D341Med (cell line): ENCODE measurements at places on chromosomes 7 and 10.

DNA sequence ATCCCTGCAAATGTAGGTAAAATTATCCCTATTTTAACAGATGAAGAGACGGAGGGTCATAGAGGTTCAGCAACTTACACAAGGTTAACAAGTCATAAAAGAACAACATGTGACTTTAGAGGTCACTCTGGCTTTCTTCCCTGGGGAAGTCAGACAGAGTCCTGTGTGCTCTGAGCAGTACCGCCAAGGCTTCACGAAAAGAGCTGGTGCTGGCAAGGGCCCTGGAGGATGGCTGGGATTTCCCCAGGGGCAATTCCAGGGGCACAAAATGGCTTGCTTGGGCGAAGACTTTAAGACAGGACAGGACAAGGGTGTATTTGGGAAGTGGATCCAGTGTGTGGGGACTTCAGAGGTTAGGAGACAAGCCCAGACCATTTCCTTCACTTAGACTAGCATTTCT is 144.1 kb downstream of the PIP4K2A start:
- no peak for DNase-seq

- DNase-seq, result no peak
Observed at GRCh38 chr7:22574754-22575520, 74.9 kb upstream of the STEAP1B start.

- DNase-seq, result peak; percentile 77
Observed at GRCh38 chr7:155289107-155289506, 8.6 kb upstream of the INSIG1 start.

DNA sequence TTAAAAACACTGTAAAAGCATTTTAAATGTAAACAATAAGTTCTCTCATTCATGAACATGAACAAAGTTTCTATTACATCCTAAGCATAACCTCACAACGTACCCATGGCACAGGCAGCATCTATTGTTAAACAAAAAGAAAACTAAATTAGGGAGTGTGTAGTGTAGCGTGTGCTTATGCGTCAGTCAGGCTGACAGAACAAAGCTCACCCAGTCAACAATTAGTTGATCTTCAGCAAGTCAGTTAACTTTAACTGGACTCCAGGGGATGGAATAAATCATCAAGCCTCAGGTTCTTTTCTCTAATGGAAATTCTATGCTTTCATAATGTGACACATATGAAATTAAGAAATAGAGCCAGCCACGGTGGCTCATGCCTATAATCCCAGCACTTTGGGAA is 91.6 kb upstream of the ODAD2 start:
- DNase-seq, result no peak

DNA sequence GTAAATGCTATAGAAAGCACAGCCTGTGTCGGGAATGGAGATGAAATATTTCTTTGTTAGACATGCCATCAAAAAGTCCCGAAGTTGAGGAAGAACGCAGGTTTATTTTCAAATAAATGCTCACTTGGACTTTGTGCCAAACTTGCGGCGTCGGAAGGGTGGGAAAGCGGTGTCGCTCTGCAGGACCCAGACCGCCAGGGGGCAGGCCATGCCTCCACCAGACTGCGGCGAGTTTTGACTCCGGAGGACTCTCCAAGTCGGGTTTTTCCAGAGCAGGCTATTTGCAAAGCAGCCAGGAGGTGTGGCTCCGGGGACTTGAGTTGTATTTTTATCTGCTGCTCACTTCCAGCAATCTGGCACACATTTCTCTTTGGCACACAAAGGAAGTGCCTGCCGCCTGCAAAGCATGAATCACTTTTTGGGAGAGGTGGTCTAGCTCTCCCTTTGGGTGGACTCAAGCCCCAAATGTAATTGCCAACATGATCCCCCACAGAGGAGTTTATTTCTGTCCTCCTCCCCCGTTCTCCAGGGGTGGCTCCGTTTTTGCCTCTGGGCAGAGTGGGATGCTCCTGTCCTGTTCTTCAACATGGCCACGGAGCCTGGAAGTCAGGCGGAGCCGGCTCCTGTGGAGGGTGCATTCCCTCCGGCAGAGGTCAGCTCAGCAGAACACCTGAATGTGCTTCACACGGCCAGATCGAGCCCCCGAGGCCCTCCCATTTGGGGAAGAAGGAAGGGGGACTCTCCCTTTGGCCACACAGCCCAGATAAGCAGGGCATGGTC is 82.3 kb upstream of the GPR26 start:
- DNase-seq, result peak; percentile 60

DNA sequence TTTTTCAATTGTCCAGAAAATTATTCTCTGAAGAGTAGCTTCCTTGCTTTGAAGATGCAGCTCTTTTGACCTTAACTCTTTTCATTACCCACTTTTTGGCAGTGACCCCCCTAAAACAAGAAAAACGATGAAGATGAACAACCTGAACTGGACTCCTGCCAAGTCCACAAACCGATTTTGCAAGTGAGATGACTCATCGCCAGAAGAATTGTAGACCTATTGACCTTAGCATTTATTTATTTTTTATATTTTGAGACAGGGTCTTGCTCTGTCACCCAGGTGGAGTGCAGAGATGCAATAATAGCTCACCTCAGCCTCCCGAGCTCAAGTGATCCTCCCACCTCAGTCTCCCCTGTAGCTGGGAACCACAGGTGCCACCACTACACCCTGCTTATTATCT is 859.2 kb downstream of the GATA3 start:
- DNase-seq, result no peak

DNA sequence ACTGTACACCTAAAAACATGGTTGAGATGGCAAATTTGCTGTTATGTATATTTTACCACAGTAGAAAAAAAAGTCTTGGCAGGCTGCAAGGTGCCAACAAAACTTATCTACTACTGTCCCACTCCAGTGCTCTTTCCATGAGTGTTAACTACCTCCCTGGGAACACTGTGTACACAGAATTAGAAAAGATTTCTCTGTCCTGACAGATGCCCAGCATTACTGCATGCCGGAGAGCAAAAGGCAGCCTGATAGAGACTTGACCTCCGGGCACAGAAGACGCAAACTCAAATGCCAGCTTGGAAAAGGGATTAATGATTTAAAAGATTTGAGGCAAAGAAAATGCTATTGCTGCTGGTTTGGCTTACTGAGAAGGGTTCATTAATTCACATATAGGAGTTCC is 228.8 kb downstream of the TMEM178B start:
- no peak for DNase-seq

GRCh38 chr10:69318106-69318866 is 40.0 kb downstream of the HK1 start:
- peak; percentile 94 for DNase-seq

DNA sequence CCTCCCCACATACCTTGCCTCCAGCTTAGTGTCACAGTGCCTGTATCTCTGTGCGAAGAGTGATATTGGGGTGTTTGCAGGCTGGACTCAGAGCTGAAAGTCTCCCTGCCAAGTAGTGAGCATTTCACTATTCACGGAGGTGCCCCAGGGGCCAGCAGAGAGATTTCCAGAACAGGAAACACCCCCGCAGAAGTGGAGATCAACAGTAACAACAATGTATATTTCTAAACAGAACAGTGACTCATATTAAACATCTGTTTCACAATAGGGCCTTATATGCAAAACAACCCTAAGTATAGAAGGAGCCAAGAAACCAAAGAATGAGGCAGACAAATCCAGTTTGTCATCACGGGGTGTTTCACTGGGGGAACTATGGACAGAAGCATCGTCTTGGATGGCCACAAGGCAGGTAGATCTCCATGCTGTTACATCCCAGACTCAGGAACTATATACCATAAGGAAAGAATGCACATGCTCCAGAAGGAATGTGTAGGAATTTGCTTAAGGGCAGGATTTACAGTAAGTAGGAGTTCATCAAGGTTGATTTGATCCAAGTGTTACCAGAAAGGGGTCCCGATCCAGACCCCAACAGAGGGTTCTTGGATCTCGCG is 29.3 kb upstream of the CCL24 start:
- no peak for DNase-seq

DNA sequence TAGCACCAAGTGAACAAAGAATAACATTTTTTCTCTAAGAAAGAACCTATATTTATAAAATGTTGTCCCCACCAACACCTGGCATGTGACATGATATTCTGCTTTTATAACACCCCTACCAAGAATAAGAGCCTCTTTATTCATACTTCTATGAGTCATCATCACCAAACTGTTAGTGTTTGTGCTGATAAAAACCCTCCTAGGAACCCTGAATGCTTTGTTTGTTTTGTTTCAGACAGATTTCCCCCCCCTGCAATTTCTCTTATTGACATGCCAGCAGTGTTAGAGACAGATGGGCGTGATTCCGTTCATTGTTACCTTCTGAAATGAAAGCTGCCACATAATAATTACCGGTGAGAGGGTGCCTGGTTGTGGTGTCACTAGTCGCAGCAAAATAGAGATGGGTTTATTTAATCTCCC is 651.1 kb downstream of the SORCS1 start:
- no peak for DNase-seq

DNA sequence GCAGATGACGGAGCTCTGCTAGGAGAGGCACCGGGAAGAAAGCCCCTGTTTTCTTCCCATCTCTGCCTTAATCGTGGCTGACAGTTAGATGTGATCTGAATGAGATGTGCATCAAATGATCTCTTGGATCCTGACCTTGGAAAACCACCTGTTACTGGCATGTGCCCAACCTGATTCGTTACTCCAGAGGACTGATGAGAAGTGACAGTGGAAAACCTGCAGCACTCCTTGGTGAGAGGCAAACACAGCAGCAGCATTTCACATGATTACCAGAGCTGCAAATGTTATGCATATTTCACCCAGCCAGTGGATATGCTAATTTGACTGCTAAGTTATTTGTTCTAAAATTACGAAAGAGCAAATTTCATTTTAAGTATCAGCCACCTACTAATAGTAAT is 95.3 kb downstream of the PTPRN2 start:
- DNase-seq, result no peak

- no peak for DNase-seq
Observed at GRCh38 chr10:25944771-25945170, 10.7 kb downstream of the MYO3A start.

DNA sequence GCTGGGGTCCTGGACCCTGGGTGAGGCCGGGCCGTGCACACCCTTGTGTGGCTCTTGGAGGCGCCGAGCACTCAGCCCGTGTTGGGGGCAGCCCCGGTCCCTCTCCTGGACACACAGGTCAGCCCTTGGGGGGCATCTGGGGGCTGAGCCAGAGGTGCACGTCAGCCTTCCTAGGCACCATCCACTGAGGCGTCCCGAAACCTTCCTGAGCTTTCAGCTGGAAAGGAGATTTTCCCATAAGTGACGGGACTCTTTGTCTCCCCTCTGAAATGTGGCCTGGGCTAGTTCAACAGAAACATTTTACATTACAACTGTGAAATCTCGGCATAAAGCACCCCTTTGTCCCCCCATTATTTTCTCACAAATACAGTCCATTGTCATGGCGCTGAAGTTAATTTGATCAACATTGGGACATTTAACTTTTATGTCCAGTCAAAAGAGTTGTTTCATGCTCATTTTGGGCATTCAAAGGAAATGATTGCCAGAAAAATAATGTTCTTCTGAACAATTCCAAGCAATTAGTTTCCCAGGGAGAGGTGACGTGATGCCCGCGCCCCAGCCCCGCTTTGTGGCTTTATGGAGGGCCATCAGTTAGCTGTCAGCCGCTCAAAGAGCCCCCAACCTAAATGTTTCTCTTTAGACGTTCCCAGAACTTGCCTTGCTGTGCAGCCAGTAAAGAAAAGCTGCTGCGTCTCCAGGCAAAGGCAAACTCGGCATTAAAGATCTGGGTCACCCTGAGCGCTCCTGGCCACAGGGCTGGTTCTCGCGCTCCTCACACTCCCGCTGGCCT is 70.8 kb downstream of the NKX6-2 start:
- DNase-seq, result no peak

DNA sequence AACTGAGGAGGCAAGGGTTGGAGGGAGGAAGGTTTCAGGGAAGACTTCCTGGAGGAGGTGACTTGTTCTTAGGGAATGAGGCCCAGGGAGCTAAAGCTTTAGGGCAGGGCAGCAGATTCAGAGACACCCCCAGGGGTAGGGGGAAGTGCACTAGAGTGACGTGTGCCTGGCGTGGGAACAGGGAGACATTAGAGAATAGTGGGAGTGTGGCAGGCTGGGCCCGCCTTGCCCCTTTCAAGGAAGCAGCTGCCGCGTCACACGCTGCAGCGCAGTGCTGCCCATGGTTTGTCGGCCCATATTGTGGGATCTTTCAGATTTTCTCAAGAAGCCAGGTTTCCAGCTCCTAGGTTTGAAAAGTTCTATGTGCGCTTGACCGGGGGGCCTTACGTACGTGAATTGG is 139.4 kb downstream of the LHPP start:
- DNase-seq, result no peak

DNA sequence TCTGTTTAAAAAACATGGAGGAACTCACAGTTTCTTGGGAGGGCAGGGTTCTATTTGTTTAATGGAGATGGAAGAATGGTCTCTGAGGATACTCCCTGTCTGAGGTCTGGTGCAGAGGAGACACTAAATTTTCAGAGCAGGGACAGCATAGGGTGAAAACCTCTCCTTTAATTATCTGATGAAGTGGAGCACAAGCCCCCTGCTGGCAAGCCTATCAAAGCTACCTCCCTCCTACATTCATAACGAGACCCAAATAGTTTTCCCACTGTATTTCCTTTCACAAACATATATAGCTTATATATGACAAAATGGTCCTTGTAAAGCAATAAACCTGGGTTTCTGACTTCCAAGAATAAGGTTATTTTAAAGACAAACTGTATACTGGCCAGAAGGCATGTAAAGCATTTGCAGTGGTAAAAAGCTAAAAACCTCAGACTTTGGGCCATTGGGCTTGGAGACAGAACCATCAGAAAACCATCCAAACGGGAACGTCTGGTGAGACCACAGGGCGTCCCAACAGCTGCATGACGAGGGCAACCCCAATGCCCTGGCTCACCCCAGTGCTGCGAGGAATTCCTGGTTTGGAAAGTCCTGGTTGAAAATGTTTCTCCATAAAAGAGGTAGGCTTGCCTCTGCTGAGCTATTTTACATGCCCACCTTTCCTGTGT is 201.3 kb downstream of the FANK1 start:
- DNase-seq, result no peak

DNA sequence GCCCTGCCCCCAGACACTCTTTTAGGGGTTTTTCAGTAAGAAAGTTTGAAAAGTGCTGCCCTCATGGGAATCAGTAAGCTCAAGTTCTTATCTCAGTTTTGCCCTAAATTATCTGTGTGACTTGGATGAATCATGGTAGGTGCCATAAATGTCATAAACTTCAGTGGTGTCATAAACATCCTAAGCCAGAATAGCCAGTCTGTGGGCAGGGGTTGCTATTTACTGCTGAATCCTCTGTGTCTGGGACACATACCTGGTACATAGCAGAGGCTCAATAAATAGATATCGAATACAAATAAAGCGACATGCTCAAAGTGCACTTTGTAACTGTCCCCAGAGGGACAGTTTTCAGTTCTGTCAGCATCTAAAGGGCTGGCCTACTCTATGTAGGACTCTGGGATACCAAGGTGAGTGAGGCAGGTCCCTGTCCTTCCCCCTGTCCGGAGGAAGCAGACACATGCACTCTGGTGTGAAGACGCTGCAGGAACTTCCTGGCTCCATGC is 502.1 kb downstream of the RPS24 start:
- DNase-seq, result no peak

- DNase-seq, result no peak
Observed at GRCh38 chr7:139714163-139714901, 63.5 kb downstream of the HIPK2 start.
